HepG2 (cell line): ENCODE measurements at places on chromosomes 16 and 17.

DNA sequence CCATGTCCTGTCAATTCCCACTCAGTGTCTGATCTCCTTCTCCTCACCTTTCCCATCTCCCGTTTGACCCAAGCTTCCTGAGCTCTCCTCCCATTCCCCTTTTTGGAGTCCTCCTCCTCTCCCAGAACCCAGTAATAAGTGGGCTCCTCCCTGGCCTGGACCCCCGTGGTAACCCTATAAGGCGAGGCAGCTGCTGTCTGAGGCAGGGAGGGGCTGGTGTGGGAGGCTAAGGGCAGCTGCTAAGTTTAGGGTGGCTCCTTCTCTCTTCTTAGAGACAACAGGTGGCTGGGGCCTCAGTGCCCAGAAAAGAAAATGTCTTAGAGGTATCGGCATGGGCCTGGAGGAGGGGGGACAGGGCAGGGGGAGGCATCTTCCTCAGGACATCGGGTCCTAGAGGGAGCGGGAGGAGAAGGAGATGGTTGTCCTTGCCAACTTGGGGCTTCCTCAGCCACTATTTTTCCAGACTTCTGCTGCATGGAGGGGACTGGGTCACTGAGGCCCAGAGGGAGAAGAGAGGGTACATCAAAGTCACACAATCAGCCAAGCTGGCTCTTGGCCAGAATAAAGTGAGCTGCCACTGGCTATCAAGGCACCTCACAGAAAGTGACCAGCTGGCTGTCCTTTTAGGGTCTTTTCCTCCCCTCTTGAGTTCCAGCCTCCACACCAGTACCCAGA, 1.9 kb upstream of the TBC1D10B start:
- no peak for DNase-seq

- no peak for DNase-seq
Observed at GRCh38 chr17:41360296-41360995, 9.2 kb downstream of the KRT33B start.

- DNase-seq, result no peak
Observed at GRCh38 chr16:4962716-4963115, 4.6 kb downstream of the SEC14L5 start.

DNA sequence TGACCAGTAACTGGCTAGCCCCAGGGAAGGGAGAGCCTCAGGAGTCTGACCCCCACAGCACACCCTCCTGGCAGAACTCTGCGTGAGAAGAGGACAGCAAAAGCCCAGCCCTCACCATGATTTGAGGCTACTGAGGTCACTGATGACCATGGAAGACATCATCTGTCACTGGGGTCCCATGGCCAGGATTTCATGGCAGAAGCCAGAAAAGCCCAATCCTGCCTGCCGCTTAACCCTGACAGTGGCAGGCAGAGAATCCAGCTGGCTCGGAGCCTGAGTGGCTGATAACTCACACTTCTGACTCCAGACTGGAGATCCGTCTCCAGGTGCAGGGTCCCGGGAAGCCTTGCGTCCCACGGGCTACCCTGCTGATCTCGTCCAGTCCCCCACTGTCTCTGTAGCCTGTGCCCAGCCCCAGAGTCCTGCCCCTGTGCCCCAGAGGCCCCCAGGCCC, 17.5 kb downstream of the GRIN2C start:
- DNase-seq, result no peak

- DNase-seq, result no peak
Observed at GRCh38 chr16:31077592-31078396, 3.6 kb downstream of the ZNF646 start.

DNA sequence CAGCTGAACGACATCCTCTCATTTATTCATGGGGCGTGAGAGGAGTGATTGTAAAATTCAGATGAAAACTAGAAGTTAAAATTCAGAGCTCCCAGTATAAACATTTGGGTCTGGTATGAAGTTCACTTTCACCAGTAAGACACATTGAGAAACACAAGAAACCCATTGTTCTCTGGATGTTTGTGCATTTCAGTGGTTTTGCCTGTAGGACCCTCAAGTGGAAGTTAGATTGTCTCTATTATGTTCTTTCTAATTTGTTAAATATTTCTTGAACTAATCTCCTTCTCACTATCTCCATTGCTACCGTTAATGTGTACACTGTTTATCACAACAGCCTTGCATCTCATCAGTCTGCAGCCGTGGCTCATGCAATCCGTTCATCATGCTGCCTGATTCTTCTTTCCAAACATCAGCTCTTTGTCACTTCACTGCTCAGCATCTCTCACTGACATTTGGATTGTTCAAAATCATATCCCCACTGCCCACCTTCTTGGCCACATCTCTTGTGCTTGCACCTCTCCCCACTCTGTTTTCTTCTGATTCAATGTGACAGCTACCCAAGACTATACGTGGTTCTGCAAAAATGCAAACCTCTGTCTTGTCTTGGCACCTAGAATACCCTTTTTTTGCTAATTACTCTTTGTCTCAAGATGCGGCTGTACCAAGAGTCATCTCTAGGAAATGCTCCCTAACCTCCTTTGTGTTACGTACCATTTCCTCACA, 49.5 kb downstream of the HLF start:
- DNase-seq, result no peak

DNA sequence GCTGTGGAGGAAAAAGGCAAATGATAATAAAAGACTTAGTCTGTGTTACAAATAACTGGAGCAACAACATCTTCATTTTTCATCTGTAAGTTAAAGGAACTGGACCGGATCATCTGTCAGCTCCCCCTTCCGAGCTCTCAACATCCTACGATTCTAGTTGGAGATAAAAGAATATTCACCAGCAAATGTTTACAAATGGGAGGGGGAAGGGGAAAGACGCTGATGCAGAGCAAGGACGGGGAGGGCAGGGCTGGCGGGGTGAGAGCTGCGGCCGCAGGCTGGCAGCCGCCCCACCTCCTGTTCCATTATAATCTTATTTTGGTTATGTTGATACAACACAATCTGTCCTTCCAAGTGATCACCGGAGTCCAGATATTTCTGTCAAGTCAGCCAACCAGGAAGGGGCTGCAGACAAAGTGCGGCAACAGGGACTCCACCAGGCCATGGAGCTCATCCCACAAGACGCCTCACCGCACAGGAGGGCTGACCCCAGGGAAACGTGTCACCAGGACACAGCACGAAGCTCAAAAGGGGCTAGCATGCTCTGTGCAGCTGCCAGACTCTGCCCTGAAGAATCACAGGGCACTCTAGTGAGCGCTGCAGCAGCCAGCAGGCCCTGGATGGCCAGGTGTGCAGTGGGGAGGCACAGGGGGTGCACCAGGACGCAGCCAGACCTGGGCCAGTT, 19.7 kb downstream of the FBXO31 start:
- no peak for DNase-seq

GRCh38 chr16:56990407-56991286, 1.3 kb downstream of the NLRC5 start:
- no peak for DNase-seq

DNA sequence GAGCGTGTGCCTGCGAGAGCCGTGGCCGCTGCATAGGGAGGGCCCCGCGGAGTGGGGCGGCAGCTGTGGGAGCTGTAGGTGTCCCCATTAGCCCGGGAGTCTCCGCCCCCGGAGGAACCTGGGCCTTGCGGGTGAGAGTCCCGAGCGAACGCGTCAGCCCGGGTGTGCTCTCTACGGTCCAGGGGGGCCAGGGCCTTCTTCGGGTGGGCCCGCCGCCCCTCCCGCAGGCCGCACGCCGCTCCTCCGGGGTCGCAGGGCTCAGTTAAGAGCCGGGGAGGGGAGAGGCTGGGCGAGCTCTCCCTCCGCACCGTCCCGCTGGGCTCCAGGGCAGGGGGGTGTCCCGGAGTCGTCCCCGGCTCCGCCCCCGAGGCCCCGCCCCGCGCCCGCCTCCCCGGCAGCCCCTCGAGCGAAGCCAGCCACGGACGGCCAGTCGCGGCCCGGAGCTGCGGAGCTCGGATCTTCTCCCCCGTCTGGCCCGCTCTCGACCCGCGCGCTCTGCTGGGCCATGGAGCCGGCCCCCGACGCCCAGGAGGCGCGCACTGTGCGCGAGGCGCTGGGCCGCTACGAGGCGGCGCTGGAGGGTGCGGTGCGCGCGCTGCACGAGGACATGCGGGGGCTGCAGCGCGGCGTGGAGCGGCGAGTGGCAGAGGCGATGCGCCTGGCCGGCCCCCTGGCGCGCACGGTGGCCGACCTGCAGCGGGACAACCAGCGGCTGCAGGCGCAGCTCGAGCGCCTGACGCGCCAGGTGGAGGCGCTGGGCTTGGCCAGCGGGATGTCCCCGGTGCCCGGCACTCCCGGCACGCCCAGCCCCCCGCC, at the start of gene SMTNL2:
TSS of gene SMTNL2 (plus strand) at position 429 of the 816 bp plus-strand sequence. CDS start at position 506, 77 bp downstream.
- no peak for DNase-seq

- DNase-seq, result peak; percentile 68
Observed at GRCh38 chr16:66696669-66697630, at the start of gene CMTM4. CMTM4 (minus strand) TSS chr16:66696743; CDS start chr16:66696525, 218 bp downstream.
